ENCODE measurements at places on chromosomes 1 and 21.

DNA sequence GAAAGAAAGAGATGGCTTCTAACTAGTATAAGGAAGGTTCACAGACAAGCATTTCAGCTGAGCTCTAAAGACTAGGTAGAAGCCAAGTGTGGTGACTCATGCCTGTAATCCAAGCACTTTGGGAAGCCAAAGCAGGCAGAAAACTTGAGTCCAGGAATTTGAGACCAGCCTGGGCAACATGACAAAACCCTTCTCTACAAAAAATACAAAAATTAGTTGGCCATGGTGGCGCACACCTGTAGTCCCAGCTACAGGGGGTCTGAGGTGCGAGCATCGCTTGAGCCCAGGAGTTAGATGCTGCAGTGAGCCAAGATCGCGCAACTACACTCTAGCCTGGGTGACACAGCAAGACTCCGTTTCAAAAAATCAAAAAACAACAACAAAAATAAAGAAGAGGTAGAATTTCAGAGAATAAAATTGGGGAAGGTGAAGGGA is 27.8 kb downstream of the FBXO42 start:
- DNase-seq, result no peak

DNA sequence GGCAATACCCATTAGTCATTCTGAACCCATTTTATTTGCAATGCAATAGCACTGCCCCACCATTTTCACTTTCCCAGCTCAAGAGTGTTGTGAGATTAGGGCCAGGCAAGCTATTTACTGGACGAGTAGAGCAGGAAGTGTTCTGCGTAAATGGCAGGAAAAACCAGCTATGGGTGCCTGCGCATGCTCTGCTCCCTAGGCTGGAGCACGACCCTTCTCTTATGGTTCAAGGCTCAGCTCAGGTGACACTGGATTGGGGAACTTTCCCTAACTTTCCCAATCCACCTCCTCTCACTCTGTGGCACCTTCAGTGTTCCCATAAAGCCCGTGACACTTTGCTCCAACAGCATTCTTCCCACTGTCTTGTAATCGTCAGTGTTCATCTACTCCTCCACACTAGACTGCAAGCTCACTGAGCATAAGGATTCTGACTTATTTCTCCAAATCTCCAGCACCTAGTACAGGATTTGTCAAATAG is 3.6 kb upstream of the MAN1A2 start:
- DNase-seq, result no peak

DNA sequence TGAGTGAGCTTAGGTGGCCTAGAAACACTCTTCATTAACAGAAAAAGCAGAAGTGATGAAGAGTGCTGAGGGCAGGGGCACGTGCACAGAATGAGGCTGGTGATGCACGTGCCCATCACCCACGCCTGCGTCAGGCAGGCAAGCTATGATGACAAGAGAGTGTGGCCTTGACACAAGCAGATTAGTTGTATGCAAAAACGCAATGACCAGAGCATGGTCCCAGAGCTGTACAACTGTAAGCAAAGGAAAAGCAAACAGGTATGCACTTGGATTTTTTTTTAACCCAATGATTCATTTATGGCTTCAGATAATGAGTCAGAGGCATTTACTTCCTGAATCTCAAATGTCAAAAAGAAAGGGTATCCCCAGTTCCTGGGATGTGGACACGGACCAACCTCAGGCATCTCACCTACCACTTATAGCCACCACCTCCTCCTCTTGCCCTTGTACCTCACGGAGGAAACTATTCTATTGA is 9.1 kb upstream of the TMEM61 start:
- DNase-seq, result no peak

DNA sequence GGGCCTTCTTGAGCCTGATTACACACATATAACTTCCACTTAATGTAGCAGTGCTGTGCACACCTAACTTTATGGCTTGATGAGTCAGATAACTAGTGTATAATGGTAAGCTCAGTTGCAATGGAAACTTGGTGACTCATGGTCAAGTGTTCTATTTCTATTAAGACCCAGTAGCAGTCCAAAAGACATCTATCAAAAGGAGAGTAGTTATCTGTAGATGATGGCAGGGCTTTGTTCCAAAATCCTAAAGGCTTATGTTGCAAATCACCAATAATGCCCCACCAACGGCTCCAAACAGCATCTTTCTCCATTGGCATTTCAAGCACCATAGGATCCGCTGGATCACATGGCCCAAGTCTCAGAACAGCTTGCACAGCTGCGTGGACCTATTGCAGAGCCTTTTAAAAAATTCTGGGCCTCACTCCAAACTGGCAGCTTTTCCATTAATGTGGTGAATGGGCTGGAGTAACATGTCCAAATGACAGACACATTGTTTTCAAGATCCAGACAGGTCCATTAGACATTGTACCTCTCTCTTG is 566.8 kb upstream of the USP24 start:
- DNase-seq, result no peak

- no peak for DNase-seq
Observed at GRCh38 chr1:223350361-223350908, 13.5 kb downstream of the SUSD4 start.

DNA sequence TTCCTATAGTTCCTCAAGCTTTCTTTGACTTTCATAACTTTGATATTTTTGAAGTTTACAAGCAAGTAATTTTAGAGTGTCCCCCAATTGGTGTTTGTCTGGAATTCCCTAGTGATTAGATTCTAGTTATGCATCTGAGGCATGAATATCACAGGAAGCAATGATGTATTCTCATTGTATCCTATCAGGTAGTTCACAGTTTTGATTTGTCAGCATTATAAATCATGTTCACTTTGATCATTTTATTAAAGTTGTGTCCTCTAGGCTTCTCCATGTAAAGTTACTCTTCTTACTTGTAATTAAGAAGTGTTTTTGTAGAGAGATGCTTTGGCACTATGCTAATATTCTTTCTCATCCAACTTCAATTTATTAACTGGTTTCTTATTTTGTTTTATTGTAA is 53.0 kb downstream of the TYW3 start:
- DNase-seq, result no peak

GRCh38 chr1:221543529-221544120 is 198.3 kb downstream of the DUSP10 start:
- no peak for DNase-seq

Measured in mucosa of gallbladder (tissue), 1 donor.